ENCODE measurements at places on chromosomes 7 and 10.
A peak's percentile ranks its signal among the peaks of the same experiment; 100 is the strongest.

GRCh38 chr7:140017543-140017942 lies 45.2 kb downstream of the PARP12 start:
- no peak for DNase-seq

GRCh38 chr10:3781468-3782145 lies 3.4 kb downstream of the KLF6 start:
- DNase-seq: peak; percentile 33

DNA sequence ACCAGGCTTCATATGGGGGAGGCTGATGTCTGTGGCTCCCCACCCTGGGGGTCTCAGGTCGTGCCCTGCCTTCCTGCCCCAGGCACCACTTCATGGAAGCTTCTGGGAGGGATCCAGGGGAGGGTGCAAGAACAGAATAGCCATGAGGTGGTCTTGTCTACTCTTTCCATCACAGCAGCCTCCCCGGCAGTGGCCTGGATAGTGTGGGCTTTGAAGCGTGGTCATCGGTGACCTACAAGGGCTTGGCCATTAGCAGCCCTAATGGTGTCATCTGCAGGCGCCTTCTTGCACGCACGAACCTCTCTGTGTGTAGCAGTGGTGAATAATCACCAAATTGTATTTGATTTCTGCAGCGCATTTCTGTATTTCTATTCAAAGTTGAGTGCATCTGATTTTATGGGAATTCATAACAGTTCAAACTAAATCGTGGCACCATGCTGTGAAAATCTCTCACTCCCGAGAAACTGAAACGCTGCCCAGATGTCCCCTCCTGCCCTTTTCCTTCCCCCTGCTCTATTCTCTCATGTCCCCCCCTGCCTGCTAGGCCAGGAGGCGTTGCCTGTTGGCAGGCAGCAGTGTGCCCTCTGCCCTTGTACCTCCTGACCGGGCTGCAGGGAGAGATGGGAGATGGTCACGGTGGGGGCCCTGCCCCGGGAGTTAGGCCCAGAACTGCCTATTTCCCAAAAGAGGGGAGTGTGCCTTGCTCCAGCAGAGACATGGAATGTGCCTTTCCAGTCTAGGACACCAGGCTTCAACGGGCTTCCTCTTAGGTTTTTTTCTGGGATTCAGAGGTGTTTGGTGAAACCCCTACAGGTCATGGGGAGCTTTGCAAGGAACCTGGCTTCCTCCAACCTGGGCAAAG lies 34.8 kb downstream of the CDH23 start:
- DNase-seq: no peak

GRCh38 chr10:1520909-1521565 lies 216.3 kb downstream of the ADARB2 start:
- DNase-seq: no peak

DNA sequence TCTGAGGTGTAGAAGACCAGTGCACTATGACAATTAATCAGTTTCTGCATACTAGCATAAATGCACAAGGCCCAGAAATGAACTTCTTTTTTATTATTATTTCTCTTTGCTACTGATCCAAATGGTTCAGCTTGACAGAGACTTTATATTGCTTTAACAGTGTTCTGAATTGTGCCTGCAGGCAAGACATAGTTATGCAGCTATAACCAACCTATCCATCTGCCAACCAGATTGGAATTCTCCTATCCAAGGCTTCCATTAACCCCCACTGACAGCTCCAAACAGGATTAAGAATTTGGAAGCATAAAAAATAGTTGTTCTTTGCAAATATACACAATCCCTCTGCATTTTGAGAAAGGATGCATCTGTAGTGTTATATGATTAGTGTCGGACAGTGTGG lies 98.2 kb downstream of the BTRC start:
- DNase-seq: no peak

DNA sequence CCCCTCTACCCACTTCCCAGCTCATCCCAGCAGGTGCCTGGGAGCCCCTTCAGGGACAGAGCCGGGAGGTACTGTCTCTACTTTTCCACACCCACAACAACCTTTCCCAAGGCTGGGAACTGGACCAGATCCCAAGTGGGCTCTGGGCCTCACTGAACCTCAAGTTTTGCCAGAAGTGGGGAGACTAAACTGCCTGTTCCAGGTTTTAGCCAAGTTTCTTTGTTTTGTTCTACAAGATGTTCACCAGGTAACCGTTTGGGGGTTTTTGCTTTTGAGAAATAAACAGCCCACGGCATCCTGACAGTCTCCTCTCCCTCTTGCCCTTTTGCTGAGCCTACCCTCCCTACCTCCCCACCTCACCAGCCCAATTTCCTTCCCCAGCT lies 10.6 kb upstream of the EMX2 start:
- no peak for DNase-seq

- no peak for DNase-seq
Measured at GRCh38 chr7:1894906-1895663, 225.0 kb downstream of the ELFN1 start.

DNA sequence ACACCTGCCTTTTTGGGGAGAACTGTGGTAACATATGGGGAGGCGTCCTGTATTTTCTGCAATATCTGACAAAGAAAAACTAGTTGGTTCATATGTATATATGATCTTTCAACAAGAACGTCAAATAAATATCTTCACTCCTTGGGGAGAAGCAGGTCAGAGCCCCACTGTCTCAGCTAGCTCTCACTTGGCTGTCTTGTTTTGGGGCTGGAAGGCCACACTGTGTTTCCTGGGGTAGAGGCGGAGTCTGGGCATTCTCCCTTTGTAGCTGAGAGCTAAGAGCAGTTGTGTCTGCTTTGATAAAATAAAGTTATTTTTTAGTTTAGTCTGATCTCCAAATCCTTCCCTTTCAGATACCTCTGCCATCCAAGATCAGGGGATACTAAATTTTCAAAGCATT lies 83.9 kb upstream of the IGFBP3 start:
- no peak for DNase-seq

- DNase-seq: no peak
Measured at GRCh38 chr7:42639930-42640329, 271.9 kb downstream of the C7orf25 start.

DNA sequence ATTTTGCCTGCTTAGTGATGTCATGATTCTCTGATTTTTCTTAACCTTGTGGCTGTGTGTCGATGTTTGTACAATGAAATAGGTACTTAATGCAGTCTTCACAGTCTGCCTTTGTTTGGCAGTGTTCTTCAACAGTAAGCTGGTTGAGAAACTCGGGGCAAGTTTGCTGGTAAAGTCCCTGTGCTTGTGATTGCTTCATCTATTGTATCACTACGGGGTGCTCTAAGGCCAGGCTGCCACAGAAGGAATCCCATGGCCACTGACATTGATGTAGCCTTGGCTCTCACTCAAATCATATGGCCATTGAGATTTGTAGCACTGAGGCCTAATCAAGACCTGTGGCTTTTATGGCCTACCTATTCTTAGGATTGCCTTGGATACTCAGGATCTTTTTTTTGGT lies 33.5 kb upstream of the PRSS37 start:
- no peak for DNase-seq

GRCh38 chr7:69295977-69296376 lies 302.3 kb upstream of the AUTS2 start:
- no peak for DNase-seq

- no peak for DNase-seq
Measured at GRCh38 chr7:48471196-48471595, 299.9 kb downstream of the ABCA13 start.

GRCh38 chr10:91761721-91762120 lies 36.5 kb upstream of the TNKS2 start:
- DNase-seq: no peak

DNA sequence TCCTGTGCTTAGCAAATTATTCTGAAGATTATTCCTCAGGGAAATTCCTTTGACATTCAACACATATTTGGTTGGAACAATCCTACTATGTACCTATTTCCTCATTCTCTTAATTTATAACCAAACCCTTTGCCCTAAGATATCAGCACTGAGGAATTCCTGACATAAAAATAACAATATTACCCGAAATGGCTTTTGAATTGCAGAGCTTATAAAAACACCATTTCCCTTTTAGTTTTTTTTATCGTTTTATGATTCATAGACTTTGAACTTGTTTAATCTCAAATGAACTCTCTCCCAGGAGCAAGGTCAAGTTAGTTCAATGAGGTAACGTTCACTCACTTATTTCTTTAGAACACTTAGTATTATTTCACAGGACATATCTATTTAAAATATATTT lies 7.7 kb upstream of the ABCB1 start:
- DNase-seq: no peak

- DNase-seq: no peak
Measured at GRCh38 chr7:66739477-66739876, 1.1 kb upstream of the RABGEF1 start.

GRCh38 chr10:89263091-89263490 lies 11.5 kb upstream of the LIPA start:
- no peak for DNase-seq

GRCh38 chr10:6141296-6142151 lies 52.7 kb downstream of the RBM17 start:
- DNase-seq: peak; percentile 77

GRCh38 chr10:29955329-29955935 lies 104.0 kb downstream of the JCAD start:
- DNase-seq: no peak

DNA sequence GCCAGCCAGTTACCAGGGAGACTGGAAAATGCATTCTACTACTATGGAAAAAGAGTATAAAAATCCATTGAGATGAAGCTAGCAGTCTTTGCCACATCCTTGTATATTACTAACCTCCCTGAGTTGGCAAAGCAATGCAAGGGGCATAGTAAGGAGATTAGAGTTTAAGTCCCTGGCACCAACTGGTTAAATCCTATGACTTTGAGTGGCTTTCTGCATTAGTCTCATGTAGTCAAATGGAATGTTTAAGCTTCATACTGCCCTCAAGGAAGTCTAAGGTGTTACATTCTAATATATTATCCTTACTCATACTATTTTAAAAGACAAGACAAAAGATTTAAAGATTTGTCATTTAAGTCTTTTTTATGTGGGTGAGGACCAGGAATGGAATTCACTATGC lies 110.1 kb downstream of the INHBA start:
- no peak for DNase-seq

DNA sequence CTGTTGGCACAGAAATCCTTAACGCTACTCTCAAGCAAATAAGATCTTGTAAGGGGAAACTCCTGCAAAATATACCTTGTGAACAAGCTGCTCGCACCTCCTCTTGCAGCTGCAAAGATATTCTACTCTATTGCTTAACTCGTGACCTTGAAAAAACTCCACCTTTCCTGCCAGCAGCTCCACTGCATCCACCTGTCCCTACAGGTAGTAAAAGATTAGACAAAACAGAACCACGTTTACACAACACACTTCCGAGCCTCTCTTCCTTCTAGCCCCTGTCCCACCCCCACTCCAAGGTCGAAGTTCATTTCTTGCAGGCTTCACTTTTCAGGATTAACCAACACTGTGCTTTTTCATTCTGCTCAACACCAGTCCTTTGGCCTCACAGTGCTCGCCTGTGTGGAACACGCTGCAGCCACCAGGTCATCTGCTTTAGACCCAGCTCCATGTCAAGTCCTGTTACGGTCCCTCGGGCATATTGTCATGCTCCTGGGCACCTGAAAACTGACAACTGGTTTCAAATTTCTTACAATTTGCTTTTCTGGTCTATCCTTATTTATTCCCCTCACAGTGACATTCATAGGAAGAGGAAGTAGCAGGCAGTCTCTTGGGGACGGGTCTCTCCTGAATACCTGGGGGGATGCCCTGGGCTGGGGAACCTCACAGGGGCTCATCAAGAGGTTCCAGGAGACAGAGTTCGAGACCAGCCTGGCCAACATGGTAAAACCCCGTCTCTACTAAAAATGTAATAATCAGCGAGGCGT lies 165.8 kb upstream of the KLF14 start:
- DNase-seq: no peak

GRCh38 chr7:48505051-48505450 lies 333.8 kb downstream of the ABCA13 start:
- DNase-seq: no peak

DNA sequence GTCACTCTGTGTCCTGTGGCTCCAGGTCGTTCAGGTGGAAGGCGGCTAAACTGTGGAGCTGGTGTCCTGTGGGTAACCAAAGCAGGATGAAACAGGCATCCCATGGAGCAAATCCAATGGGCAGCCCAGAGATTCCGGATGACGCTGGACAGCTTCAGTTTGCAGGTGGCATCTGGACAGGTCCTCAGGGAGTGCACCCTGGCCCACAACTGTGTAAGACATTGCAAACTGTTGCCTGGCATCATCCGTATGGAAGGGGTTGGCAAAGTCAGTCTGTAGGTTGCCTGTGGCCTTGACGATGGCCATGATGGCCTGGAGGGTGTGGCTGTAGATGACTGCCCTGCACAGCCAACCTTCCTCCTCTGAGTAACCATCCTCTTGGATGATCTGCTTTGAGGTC lies 35.5 kb downstream of the RPS24 start:
- DNase-seq: no peak

DNA sequence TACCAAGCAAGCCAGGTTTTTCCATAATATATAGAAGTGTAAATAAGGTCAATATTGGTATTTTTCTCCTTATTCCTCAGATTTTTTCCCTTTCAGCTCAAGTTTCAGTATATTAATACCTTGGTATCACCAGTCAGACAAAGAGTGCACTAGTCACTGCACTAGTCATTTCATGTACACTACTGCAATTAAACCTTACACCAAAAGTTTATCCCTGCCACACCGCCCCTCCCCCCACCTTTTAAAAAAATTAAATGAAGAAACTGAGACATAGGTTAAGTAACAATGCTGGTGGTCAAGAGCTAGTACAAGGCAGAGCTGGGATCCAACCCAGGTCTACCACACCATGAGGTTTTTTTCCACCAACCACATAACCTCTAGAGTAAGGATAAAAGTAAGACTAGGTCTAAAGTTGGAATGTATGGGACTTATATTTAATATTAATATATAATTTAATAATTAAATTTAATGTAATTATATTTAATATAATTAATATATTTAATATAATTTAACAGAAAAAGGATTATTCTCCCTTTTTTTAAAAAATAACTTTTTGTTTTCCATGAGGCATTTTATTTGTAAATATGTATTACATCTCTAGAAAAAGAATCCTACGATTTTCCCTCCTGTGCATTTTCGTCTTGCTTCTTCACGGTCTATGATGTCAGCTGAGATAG lies 68.5 kb downstream of the NT5C2 start:
- no peak for DNase-seq

DNA sequence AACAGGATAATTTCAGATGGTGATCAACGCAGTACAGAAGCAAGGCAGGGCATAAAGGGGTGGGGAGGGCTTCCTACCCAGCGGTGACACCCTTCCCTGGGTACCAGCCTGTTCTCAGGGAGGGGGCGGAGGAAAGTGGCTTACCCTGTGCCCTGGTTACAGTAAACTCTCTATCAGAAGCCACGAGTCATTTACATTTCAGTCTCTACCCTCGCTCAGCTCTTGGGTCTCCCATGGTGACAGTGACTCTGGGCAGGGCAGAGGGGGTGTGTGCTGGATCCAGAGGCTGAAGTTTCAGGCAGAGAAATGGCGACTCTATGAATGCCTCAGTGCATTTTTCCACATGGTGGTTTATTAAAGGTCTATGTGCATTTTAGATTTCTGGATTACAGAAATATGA lies 107.0 kb downstream of the ADARB2 start:
- no peak for DNase-seq

- DNase-seq: no peak
Measured at GRCh38 chr10:26242706-26243350, 26.3 kb downstream of the GAD2 start.
